Activated T-cell treated with anti-CD3 and anti-CD28 coated beads, Interleukin-2, amount 50 U/mL, for 48 hours (primary cell): ENCODE measurements at places on chromosomes 5 and 9.

GRCh38 chr5:95417971-95418370 is 26.8 kb downstream of the FAM81B start:
- no peak for DNase-seq

- DNase-seq, result no peak
These were observed 778.9 kb upstream of the ZNF608 start for GRCh38 chr5:125525356-125525755.

- no peak for DNase-seq
These were observed 17.4 kb downstream of the HAUS6 start for GRCh38 chr9:19085295-19085694.

GRCh38 chr9:83327323-83327722 is 210.9 kb downstream of the FRMD3 start:
- DNase-seq, result no peak

- DNase-seq, result no peak
These were observed 785 bp upstream of the P4HA2 start for GRCh38 chr5:132228241-132229035.

DNA sequence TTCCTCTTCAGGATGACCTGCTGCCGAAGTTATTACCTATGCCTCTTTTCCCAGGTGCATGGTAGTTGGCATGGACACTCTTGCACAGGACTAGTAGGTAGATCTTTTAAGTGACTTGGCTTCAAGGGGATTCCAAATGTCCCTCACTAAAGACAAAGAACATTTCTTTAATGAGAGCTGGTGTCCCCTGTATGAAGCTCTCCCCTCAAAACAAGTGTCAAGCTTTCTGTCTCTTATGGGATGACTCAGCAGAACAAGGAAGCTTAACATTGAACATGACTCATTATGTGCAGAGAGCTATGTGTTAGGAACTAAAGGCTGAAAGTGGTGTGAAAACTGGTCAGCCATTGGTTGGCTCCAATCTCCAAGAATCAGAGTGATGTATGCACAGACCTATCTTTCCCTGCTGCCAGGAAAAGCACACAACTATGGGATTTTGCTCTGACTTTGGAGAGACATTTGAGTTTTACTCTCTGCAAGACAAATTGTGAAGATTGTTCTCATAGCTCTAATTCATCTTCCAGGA is 120.5 kb downstream of the PRDM6 start:
- DNase-seq, result no peak

- no peak for DNase-seq
These were observed 716 bp downstream of the TMEM171 start for GRCh38 chr5:73121119-73121463.

- DNase-seq, result no peak
These were observed 668.6 kb upstream of the ARRDC3 start for GRCh38 chr5:92051741-92052140.

DNA sequence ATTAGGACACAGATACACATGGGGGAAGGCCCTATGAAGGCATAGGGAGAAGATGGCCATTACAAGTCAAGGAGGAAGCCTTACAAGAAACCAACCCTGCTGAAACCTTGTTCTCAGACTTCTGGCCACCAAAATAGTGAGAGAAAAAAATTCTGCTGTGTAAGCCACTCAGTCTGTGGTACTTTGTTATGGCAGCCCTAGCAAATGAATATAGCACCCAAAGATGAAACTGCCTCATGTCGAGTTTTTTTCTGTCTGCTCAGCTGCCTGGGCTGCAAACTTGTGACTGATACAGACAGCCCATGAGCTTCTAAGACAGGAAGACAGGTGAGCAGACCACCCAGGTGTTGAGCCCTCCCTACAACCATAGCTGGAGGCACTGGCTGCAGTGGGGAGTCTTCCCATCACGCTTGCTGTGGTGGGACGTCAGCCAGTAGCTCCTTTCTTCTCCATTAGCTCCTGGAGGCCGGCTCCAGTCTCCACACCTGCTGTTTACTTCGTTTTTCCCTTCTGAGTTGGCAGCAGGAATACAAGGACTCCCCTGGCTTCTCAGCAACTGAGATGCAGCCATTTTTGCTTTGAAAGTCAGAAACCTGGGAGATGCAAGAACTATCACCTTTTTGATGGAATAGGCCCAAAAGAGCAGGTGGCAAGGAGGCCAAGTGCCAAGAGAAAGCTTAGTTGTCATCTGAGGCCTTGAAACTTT is 164.9 kb downstream of the SEMA6A start:
- DNase-seq, result no peak

GRCh38 chr5:113614191-113614590 is 100.7 kb downstream of the YTHDC2 start:
- no peak for DNase-seq

DNA sequence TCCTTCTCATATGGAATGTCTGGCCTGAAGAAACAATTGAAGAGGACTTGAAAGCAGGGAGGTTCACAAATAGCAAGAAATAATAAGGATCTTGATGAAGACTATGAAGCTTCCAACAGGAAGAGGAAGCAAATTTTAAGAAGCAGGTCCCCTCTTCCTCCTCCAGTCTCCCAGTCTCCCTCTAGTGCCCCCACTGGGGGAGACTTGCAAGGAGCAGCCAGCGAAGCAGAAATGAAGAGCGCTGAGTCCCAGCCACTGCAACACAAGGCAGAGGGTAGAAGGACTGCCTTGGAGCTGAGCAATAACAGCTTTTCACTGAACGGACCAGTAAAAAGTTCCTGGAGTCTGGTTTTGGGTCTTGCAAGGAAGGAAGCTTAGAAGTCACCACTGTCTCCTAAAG is 32.6 kb upstream of the ACO1 start:
- no peak for DNase-seq

DNA sequence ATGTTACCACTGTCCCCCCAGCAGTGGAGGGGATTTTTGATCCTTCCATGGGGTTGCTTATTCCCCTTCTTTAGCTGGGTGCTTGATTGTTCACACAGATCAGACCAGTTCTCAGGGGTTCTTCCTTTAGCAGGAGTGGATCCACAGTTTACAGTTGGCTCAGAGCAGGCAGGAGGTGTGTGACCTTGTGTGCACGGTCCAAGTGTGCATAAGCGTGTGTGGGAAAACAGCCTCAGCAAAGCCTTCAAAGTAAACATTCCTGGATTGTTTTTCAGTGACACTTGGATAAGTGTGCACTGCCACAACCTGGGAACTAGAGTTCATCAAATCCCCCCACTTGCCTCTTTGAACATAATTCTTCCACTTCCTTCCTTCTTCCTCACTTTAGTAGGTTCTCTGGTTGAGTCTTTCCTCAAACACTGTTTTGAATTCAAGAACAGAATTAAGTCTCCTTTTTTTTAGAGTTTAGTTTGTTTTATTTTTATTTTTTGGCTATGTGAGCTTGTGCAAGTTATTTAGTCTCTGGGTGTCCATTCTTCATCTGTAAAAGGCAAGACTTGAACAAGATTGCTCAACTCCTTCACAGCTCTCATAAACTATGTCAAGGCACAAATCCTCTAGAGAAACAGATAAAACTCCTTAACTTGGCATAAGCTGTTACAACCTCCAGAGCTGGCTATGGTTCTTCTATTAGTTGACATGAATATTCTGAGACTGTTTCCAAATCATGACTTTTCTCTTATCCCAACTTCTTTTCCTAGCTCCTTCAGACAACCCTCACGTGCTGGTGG is 78.0 kb downstream of the OSMR start:
- DNase-seq, result no peak

DNA sequence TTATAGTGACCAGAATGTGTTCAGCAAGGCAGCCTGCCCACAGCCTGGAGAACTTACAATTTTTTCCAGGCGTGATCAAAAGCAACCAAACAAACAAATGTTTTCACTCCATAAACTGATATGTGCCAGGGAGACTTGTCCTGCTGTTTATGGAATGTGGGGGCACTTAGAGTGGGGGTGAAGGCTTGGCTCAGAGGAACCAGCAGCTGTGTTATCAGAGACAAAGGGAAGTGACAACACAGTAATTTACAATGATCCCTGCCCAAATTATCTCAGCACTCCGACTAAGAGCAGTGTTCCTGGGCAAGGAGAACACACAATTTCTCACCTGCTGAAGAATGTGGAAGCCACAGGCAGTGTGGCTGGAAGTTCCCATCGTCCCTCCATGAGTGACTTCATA is 429.1 kb upstream of the IRX4 start:
- no peak for DNase-seq

DNA sequence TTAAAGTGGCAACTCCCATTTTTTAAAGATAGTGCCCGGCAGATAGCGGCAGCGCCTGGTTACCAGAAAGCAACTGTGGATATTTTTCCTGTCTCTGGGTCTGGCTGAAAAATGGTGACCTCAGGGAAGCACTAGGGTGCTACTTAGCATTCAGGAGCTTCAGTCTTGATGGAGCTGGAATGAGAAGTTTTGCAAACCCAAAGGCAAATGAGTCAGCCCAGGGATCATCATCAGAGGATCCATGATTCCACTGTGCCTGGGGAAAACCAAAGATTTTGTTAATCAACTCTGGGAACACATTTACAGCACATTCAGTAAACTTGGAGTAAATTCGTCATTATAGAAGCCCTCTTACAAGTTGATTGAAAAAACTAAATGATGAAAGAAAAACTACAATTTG is 26.7 kb downstream of the F2R start:
- DNase-seq, result no peak

GRCh38 chr5:66987540-66987939 is 209.1 kb downstream of the CD180 start:
- DNase-seq, result no peak

DNA sequence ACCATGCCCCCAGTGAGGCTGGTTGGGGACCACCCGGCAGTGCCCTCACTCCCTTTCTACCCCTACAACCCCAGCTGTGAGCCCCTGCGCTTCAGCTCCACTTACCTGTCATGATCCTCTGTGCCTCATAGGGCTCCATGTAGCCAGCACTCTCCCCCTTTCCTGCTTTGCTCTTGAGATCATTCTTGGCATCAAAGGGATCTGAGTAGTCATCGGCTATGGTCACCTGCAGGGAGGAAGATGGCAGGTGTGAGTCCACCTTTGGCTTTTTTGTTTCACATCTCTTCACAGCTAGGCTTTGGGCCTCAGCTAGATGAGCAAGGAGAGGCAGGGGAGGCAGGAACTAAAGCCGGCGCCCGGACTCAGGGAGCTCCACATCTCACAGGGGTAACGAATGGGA is 53.1 kb downstream of the SHB start:
- DNase-seq, result no peak

DNA sequence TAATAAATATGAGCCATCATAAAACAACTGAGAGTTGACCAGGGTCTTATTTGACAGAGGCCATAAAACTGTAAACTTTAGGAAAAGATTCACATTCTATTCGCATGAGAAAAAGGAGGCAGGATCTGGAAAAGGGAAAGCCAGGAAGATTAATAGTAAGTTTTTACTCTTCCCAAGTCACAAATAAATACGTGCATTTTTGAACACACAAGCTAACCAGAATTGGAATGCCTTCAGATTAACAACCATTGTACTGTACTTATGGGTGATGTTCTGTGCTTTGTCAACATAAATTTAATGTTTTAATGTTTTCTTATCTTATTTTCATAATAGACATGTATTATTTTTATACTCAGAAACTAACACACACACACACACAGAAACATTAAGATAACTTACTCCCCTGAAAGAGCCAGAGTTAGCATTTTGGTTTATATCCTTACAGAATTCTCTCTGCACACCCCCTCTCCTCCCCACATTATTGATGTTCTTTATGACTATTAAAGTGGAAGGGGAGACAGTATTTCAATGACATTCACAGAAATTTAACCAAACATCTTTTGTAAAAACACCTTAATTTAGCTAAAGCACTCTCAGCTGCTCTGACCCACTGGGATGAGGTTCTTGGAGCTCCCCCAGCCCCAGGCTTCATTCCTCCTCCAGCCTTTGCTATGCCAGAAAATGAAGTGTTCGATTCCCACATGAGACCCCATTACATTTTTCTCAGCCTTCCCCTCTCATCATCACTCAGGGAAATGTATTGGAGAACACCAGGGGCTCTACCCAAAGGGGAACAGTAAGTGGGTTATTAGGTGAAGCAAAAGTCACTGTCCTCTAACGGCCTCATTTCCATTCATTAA is 155.5 kb downstream of the ESM1 start:
- DNase-seq, result no peak

DNA sequence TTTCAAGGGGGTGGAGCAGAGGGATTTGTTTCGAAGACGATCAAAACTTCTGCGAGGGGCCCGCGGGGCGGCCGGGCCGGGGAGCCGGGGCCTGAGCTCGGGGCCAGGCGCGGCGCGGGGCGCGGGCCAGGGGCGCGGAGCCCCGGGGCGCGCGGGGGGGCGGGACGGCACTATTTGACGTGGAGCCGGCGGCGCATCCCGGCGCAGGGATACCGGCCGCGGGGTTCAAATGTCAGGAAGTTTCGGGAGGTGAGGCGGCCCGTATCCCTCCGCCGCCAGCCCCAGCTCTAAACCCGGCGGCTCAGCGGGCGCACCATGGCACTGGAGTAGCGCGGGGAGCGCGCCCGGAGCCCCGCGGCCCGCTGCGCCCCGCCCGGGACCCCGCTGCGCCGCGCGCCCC is at the start of gene LMX1B:
Gene LMX1B, plus strand, starts transcription at position 278 of the 400 bp plus-strand sequence. CDS start 522 bp downstream, outside the sequence.
- no peak for DNase-seq

- DNase-seq, result no peak
These were observed 218.5 kb upstream of the SLC30A5 start for GRCh38 chr5:68875351-68875750.

- DNase-seq, result no peak
These were observed 32.9 kb downstream of the FAM81B start for GRCh38 chr5:95424016-95424415.

GRCh38 chr5:36312953-36313672 is 11.4 kb upstream of the RANBP3L start:
- DNase-seq, result no peak

DNA sequence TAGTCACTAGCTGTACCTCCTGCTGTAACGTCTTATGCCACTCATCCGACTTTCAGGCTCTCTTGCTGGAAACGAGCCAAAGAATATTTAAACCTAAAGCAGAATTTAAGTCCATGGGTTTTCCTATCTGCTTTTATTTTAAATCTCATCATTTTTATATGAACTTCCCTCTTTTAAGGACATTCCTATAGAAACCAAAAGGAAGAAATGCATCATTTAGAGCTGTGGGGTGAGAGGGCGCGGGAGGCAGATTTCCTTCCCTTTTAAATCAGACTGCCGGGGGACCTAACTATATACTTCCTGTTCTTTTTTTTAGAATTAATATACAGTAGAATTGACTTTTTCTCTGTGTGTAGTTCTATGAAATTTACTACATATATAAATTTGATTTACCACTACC is 468.8 kb downstream of the BNC2 start:
- DNase-seq, result no peak

DNA sequence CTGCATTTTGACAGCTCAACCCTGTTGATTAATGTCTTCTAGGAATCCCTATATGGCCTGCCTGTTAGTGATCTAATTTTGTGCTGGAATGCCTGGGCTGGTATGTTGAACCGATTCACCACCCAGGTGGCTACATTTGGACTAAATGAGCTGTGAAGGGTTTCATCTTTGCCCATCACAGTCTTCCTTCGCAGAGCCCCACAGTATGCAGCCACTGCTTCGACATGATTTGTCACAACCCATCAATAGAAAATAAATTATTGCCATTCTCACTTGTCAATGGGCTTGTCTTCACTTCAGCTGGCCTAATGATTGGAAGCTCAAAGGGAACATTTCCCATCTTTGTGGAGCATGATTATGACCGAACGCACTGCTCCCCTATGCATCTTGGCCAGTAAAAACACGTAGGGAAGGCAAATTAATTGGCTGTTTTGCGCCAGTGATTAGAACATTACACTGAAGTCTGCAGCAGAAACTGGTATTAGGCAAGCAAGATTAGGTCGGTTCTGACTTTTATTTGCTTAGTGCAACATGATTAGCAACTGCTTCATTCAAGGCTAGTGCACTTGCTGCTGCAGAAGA is 408.5 kb downstream of the KIAA0825 start:
- no peak for DNase-seq

GRCh38 chr9:12859704-12860251 is 85.0 kb downstream of the LURAP1L start:
- no peak for DNase-seq

GRCh38 chr9:129351058-129351641 is 173.1 kb upstream of the IER5L start:
- no peak for DNase-seq
